ENCODE measurements at places on chromosomes 7 and 10.

DNA sequence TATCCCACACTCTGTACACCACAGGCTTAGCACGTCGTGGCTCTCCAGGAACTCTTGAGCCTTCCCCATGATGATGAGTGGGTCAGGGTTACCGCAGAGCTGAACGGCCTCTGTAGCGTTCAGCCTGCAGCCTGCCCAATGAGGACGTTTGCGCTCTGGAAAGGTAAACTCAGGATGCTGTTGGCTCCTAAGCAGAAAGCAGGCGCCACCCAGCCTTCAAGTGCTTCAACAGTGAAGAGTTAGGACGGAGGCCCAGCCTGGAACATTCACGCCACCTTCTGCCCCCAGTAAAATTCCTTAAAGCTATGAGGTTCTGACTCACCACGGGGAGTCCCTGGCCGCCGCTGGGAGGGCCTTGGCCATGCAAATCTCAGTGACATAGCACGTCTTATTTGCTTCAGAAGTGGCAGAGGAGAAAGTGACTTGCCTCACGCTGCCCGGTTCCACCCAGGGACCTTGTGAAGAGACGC is 161.5 kb upstream of the SH2B2 start:
- peak; percentile 52 for DNase-seq

GRCh38 chr7:151566897-151567320 is 47.2 kb upstream of the RHEB start:
- DNase-seq: no peak

DNA sequence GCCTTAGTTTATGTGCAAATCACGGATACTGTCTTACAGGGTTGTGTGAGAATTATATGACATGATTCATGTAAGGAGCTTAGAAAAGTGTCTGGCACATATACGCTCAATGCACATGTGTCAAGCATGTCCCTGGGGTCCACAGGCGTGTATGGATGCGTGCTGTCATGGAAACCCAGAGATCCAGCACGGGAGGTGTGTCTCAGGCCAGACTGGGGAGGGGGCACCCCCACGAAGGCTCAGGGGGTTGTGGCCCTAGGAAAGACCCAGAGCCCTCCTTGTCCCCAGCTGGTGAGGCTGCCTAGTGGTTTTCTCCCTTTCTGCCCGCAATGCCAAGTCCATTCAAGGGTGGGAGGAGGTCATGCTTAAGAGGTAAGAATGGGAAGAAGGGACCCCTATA is 9.1 kb downstream of the BTBD16 start:
- no peak for DNase-seq

DNA sequence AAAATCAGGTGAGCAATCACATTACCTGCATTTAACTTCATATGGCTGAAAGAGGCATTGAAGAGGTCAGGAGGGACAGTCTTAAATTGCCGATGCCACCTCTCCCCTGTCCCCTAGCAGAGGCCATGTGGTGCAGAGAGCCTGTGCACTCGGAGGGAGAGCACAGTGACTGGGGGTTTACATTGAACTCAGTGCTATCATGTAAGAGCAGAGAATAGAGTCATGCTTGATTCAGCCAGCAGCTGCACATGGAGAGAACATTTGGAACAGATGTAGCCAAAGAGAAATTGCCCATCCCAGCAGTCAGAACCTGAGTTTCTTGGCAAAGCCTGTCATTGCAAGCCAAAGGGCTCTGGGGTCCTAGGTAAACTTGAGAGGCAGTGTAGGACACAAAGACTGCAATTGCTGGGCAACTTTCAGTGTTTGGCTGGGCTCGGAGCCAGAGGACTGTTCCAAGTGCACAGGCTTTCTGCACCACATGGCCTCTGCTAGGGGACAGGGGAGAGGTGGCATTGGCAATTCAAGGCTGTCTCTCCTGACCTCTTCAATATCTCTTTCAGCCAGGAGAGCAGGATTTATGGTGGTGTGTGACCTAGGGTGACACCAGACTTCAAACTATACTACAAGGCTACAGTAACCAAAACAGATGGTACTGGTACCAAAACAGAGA is 267.1 kb downstream of the REEP3 start:
- no peak for DNase-seq

- DNase-seq: peak; percentile 58
Observed at GRCh38 chr10:80855348-80855971, 317.8 kb downstream of the SH2D4B start.
